Activated naive CD8-positive, alpha-beta T cell treated with anti-CD3 and anti-CD28 coated beads, Interleukin-2, amount 10 ng/mL, durations not matched to agents 7 days and 5 days (primary cell): ENCODE measurements at places on chromosomes 16 and 17.
A peak's percentile ranks its signal among the peaks of the same experiment; 100 is the strongest.

- DNase-seq, result no peak
These were observed 10.1 kb upstream of the MAP2K6 start for GRCh38 chr17:69404399-69404798.

DNA sequence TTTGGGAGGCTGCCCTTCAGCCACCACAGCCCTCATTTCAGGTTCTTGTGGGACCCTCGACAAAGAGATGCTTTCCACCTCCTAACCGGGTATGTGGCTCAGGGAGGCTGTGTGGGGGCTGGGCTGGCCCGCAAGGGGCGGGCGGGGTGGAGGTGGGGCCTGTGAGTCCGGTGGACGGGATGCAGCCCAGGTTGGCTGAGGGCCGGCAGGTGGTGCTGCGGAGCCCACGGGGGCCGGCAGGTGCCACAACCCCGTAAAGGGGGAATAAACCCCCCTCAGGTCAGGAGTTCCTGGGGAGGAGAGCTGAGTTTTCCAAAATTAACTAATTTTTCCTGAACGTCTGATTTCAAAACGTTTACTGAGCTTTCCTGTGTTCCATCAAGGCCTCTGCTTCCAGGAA lies 4.9 kb upstream of the CIAO3 start:
- DNase-seq, result peak; percentile 45

- no peak for DNase-seq
These were observed 23.0 kb upstream of the TNS4 start for GRCh38 chr17:40524243-40524965.

DNA sequence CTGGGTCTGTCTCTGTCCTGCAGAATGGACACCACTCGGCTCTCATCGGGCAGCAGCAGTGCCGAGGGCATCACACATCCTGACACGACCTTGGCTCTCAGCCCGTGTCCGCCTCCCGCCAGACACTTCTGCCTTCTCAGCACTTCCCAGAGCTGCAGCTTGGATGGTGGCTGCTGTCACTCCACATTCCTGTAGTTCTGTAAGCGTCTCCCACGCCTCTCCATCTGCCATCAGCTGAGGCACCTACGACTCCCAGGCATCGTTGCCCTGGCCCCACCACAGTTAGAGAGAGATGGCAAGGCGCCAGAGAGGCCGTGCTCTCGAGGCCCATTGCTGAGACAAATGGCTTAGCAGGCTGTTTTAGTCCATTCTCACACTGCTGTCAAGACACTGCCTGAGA lies 195.9 kb upstream of the CHMP6 start:
- DNase-seq, result no peak

DNA sequence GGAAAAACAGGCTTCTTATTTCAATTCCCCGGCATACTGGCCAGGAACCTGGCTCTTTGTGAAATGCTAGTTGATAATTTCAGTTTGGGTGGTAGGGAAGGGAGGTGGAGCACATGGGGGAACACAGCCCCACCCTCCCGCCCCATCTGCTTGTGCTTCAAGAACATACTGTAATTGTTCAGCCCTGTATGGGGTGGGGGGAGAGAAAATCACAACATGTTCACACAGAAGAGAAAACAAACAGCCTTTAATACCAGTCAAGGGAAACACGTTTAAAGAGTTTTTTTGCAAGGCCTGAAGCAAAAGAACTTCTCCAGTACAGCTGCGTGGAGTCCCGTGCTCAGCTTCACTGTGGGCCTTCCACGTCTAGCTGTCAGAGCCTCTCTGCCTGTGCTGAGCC lies 59.7 kb downstream of the SHISA6 start:
- no peak for DNase-seq

GRCh38 chr17:956905-957304 lies 22.7 kb downstream of the NXN start:
- no peak for DNase-seq

DNA sequence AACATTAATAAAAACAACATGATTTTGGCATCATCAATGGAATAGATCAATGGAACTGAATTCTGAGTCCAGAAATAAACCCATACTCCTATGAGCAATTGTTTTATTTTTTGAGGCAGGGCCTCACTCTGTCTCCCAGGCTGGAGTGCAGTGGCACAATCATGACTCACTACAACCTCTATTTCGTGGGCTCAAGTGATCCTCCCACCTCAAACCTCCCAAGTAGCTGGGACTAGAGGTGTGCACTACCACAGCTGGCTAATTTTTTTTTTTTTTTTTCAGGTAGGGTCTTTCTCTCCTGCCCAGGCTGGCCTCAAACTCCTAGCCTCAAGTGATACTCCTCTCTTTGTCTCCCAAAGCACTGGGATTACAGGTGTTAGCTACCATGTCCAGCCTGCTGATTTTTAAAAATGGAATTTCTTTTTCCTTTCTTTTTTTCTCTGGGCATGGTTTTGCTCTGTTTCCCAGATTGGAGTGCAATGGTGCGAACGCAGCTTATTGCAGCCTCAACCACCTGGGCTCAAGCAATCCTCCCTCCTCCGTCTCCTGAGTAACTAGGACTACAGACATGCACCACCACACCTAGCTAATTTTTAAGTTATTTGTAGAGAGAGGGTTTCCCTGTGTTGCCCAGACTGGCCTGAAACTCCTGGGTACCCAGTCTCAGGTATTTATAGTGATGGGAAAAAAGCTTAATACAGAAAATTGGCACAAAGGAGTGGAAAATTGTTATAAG lies 7.3 kb upstream of the PRDM7 start:
- no peak for DNase-seq

DNA sequence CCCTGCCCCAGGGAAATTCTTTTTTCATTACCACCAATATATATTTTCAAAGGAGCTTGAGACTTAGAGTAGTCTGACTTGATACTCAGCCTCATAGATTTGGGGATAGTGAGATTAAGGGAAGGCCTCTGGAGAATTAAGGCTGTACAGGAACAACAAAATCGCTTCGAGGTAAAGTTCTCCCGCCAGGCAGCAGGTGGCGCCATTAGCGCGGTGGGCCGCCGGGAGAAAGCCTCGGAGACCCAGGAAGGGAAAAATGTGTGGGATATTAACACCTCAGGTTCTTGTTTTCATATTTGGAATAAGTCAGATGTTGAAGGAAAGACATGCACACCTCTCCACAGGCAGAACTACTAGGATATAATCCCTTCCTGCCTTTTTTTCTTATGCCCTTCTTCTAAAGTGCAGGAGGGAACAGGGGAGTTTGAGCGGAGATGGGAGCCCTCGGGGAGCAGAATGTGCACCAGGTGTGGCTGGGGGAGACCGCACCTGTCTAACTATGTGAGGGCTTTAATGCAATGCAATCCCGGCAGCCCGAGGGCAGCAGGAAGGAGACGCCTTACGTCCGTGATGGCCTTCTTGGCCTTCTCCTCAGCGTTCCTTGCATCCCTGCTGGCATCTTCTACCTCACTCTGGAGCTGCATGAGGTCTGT lies 25.9 kb downstream of the MYH3 start:
- DNase-seq, result peak; percentile 51

DNA sequence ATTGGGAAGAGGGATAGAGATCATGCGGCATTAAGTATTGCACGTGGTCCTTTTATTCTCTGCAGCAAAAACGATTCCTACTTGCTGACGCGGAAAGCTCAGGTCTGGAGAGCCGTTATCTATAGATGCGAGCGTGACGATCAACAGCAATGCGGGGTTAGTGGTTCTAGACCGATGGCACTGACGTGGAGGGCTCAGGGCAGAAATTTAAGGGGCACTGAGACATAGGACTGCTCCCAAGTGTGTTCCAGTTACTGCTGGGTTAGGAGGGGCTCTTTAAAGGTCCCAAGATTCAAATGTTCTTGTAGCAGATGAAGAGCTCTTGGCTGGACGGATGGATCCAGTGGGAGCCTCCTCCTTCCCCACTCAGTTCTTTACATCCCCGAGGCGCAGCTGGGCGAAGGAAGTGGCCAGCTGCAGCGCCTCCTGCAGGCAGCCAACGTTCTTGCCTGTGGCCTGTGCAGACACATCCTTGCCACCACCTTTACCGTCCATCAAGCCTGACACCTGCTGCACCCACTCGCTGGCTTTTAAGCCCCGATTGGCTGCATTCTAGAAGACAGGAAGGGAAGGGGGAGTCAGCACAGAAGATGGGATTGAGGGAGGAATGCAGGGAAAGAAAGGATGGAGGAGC lies 732 bp upstream of the EXOSC6 start:
- peak; percentile 47 for DNase-seq
